GM13976 (cell line): ENCODE measurements at places on chromosomes 11 and 22.
A peak's percentile ranks its signal among the peaks of the same experiment; 100 is the strongest.

DNA sequence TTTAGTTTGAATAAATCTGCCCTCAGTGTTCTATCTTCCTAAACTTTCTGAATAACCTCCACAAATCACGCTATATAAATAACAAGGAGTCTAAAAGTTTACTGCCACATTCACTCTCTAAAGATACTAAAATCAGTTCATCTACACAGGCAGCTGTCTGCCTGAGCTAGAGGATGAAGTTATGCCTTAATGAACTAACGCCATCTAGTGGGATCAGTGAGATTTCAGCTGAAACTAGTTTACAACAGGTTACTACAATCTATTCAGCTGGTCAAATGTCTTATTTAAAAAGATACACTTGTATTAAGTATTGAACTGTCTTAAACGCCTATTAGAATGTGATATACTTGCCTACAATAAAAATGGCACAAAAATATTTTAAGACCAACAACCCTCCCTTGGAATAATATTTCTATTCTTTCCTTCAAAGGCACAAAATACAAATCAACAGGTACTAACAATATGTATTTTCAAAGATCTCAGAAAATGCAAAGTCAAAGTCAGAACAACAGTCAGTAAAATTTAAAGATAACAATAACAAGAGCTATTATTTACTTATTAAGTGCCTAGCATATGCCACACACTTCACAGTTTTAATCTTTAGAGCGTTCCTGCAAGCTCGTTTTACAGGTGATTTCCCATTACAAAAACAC, 84.1 kb downstream of the LARGE2 start:
- DNase-seq = peak; percentile 67

DNA sequence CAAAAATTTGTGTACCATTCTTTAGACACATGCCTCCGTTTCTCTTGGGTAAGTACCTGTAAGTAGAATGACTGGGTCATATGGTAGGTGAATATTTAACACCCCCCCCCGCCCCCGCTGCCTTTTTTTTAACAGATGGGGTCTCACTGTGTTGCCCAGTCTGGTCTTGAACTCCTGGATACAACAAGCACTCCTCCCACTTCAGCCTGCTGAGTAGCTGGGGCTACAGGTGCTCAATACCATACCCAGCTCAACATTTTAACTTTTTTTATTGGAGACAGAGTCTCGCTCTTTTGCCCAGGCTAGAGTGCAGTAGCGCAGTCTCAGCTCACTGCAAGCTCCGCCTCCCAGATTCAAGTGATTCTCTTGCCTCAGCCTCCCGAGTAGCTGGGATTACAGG, 32.5 kb downstream of the CECR2 start:
- DNase-seq = no peak

DNA sequence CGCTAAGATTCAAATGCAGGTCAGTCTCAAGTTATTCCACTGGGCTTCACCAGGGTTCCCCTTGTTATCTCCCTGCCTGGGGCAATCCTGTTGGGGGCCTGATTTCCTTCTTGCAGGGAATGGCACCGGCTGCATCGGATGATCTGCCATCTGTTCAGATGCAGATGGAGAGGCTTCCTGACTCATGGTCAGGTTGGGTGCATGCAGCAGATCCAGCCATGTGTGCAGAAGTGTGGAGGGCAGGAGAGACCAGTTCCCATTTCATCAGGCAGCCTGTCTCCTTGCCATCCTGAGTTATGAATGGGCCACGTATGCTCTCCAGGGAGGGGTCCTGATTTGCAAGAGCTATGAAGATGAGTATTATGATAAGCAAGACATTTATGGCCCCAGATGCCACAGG, 161.2 kb upstream of the PLET1 start:
- DNase-seq = no peak

DNA sequence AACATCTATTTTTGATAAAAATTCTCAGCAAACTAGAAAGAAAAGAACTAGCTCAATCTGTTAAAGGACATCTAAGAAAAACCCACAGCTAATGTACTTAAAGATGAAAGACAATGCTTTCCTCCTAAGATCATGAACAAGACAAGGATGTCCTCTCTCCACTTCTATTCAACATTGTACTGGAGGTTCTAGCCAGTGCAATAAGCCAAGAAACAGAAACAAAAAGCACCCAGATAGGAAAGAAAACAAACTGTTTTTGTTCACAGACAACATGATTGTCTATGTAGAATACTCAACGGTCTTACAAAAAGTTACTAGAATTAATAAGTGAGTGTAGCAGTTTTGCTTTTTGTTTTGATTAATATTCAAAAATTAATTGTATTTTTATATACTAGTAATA, 7.8 kb downstream of the CD3D start:
- no peak for DNase-seq

- peak; percentile 41 for DNase-seq
Observed at GRCh38 chr11:34302046-34302921, 55.5 kb downstream of the ABTB2 start.

- peak; percentile 7 for DNase-seq
Observed at GRCh38 chr11:35029979-35030682, 108.8 kb upstream of the CD44 start.

GRCh38 chr11:36006556-36006955, 62.7 kb downstream of the LDLRAD3 start:
- no peak for DNase-seq

DNA sequence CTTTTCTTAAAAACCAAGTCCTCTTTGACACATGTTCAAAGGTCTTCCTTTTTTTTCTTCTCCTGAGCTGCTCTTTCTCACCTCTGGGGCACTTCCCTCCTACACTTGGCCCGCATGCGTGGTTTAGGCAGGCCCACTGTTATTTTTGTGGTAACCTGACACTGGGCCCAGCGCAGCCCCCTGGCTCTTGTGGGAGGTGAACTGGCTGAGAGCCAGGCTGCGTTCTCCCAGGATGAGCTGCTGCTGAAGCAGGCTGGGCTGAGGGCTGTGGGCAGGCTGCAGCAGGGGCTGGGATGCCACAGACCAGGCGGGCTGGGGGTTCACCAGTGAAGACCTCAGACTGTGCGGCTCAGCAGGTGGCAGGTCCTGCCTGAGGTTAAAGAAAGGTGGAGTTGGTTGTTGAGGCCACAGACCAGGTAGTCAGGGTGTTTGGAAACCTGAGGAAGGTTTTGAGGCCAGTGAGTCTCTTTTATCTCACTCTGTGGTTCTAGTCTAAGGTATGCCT, 72.4 kb downstream of the TEAD1 start:
- no peak for DNase-seq

GRCh38 chr11:100761841-100762240, 74.8 kb downstream of the ARHGAP42 start:
- no peak for DNase-seq

- no peak for DNase-seq
Observed at GRCh38 chr22:22425356-22425755, 83.2 kb downstream of the ZNF280B start.

DNA sequence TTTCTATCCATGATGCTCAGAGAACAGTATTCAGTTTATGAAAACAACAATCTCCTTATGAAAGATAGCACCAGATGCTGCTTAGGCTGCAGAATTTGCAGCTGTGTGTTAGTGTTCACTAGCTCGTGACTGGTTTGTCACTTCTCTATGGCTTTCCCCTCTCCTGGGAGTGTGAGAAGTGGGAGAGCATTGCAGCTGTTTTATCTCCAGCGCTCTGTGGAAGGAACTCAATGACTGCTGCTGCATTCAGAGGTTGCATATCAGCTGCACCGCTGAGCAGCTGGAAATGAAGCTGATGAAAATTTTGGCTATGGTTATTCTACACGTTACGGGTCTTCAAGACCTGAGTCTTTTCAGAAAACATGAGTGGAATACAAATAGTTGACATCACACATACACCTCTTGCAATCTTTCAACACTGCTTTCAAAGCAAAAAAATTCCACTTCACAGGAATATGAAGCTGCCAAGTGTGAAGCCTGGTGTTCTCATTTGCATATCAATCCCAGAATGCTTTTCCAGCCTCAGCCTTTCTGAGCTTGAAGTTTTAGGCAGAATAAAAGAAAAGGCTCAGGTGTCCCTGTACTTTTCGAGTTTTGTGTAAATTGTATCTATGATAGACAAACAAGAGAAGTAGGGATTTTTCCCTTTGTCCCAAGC, 149.3 kb upstream of the DDI1 start:
- DNase-seq = no peak

GRCh38 chr22:47146941-47147340, 384.5 kb downstream of the TBC1D22A start:
- no peak for DNase-seq

- no peak for DNase-seq
Observed at GRCh38 chr11:132780046-132780445, 752.3 kb downstream of the OPCML start.
